ENCODE measurements at places on chromosomes 4 and X.

DNA sequence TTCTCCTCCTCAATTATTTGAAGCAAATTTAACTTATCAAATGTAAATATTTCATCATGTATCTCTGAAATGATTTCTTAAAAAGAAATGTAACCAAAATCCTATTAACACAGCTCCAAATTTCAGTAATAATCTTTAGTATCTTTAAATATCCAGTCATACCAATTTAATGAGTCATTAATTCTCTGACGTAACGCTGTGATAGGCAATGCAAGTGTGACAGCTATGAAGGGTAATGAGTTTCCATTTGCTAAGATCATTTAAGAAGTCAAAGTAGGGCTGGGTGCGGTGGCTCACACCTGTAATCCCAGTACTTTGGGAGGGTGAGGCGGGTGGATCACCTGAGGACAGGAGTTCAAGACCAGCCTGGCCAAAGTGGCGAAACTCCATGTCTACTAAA lies 15.6 kb downstream of the RPS3A start:
- peak; percentile 11 for DNase-seq

- peak; percentile 55 for DNase-seq
Measured at GRCh38 chr4:112038861-112039260, 106.4 kb upstream of the FAM241A start.

GRCh38 chr4:12852338-12853307 lies 631.5 kb downstream of the RAB28 start:
- DNase-seq = peak; percentile 31

- no peak for DNase-seq
Measured at GRCh38 chrX:2643880-2644279, 47.2 kb upstream of the CD99 start.

DNA sequence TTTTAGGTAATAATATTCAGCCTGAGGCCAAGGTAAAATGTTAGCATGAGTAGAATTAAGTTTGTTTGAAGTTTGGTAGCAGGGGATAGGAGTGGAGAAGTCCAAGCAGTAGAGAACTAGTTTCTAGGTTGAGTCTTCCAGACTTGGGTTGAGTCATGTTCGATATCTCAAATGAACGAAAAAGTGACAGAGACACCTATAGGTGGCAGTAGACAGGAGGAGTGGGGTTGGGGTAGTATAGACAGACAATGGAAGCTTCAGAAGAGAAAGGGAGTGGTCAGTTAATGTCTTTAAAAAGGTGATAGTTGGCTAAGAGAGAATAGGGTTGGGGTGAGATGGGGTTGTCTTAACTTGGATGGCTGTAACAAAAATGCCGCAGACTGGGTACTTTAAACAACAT lies 58.7 kb upstream of the EMCN start:
- no peak for DNase-seq

DNA sequence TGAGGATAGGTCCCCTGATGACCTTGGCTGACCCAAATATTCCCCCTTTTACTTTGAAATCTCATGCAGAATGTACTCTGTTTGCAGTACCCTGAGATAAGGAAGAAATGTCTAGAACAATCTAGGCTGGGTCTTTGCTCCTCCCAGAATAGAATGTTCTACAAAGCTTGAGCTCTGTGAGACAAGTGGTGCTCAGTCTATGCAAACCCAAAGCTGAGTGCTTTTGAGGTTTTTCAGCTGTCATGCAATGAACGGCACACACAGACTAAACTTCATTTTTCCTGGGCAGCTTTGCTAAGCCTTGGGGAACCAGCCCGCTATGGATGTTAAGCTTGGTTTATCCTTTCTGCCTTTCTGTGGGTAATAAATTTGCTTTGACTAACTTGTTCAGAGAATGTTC lies 513.6 kb downstream of the FAT4 start:
- DNase-seq = no peak

- DNase-seq = no peak
Measured at GRCh38 chr4:81508411-81509185, 36.9 kb upstream of the RASGEF1B start.

DNA sequence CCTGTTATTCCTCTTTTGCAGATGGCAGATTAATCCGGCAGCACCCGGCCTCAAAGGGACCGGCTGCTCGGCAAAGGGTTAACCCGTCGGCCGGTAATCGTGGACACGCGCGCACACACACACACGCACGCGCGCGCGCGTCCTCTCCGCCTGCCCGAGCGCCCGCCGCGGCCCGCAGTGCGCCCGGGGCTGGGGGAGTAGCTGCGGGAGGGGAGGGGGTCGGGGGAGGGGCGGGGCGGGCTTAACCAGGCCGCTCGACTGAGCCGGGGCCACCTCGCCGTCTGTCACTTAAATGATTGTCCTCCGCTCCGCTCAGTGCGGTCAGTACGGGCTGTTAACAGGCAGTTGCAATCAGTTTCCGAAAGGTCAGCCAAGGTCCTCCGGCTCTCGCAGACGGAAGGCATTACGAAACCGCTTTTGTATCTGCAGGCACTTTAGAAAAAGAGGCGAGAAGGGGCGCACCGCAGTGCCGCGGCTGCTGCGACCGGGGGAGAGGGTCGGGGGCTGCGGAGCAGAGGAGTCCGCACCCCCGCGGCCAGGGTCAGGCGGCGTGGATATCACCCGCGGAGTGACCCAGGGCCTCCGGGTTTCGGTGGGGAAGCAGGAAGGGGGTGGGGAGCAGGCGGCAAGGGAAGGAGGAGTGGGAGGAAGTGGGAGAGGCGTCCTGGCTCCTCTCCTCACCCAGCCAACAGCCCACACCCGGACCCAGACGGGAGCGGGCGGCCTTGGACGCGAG lies 57.3 kb upstream of the BCOR start:
- no peak for DNase-seq

DNA sequence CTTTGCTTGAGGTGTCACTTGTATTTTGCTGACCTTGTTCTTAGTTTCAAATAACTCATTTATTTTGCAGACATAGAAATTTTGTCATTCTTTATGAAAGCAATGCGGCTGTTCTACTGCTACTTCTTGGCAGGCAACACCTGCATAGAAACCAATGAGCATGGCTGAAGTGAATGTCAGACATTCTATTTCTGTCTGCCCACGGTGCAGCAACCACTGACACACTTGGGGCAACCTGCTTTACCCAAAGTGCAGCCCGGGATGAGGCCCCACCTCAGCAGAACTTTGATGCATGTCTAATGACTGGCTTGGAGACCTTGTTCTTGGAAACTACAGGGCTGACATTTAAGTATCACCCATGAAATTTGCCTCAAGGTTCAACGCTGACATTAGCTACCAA lies 93.6 kb downstream of the RBM47 start:
- no peak for DNase-seq

DNA sequence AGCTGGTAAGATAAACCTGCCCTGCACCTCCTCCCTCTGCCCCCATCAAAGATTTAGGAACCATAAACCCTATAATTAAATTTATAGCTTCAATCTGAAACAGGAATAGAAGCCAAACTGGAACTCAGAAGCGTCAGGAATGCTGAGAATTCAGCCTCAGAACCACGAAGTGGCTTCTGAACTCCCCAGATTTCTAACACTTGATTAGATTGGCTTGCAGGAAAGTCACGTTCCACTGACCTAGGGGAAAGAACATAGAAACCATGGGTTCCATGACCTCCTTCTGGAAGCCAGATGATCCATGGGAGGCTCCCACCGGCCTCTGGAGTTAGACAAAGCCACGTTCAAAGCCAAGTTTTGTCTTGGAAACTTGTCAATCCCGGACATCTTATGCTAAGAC lies 356.5 kb downstream of the MID1IP1 start:
- no peak for DNase-seq

DNA sequence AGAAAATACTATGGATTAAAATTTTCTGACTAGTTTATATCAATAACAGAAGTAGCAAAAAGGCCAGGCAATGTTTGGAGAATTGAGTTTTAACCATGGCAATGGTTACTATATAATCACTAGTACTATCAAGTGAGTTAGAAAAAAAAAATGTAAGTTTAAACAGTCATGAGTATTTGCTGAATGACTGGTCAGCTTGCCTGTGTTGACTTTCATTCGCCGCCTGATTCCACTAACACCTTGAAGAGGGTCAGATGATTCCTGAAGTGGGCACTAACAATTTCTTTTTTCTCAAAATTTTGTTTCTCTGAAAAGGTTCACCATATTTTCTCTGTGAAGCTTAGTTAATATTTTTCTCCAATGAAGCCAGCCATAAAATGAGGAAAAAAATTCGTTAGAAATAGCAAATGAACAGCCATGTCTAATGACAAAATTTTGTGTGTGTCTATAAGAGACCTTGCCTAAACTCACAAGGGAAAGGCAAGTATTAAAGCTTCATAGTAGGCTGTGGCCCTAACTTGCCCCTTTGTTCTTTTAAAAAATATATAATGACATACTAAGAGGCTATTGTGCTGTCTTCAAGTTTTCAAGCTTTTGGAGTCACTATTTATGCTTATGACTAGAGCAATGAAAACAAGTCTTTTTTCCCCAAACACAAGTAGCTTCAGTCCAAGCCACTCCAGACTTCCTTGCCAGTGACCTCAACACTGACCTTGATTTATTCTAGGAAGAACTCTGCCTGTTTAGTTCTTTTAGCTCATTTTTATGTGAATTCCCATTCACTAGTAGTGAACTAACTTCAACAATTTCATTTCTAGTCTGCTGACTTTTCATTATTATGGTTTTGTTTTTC lies 18.4 kb upstream of the FHDC1 start:
- no peak for DNase-seq

DNA sequence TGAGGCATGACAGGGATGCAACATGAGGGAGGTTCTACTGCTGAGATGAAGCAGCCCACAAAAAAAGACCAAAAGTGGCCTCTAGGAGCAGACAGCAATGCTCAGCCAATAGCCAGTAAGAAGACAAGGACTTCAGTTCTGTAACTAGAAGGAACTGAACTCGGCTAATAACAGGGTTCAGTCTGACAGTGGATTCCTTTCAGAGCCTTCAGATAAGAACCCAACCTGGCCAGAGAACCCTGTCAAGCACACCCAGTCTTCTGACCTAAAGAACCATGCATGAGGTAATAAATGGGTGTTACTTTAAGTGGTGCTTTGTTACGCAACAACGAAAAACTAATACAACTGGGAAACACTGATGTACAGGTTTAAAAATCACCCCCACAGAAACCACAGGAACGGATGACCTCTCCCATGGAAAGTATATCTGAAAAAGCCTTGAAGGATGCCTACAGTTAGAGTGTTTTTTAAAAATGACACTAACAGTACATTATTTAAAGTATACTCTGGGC lies 94.6 kb downstream of the PAPSS1 start:
- DNase-seq = no peak

DNA sequence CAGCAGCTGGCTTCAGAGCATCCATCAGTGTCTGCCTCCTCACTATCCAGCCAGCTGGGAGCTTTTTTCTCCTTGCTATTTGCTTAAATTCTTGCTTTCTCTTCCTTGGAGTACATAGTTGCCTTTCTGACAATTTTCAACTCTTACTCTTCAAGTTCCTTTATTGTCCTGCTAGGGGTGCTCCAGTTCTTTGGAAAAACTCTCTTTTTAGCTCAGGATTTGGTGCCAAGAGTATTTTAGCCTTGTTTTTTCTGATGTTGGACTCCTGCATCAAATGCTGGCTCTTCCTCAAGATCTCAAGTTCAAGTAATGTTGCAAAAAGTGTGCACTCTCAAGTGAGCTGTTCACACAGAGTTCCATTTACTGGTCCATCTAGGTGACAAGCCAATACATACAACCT lies 126.4 kb downstream of the KDR start:
- peak; percentile 24 for DNase-seq

DNA sequence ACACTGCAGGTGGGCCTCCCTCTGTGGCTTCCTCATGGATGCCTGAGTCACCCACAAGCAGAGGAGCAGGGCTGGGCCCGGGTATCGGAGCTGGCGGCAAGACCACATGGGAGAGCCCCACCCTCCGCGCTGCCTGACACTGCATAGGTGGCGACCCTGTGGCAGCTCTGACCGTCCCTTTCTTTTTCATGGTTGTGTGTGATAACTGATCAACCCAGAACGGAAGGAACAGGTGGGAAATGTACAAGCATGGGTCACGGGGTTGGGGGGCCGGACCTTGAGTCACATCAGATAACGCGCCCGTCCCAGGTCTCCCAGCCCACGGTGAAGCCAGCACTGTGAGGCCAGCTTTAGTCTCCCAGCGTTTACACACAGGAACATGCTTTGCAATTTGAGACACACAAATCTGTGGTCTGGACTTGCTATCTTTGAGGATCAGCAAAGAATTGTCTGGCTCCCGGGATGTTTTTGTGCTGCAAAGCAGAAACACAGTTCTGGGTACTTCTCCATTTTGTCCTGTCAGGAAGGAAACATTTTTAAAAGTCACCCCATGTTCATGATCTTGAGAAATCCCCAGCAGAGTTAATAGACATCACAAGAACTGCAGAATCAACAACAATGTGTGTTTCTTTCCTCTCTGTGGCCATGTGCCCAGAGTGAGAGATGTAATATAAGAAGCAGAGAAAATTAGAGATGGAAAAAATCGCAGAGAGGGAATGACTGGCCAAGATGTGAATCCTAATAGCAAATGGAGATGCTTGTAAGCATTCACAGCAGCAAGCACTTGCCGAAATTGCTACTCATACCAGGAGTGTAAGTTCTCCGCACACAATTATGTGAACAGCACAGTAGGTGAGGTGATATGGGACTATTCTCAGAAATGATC lies 70.1 kb upstream of the CBR4 start:
- DNase-seq = peak; percentile 68

GRCh38 chrX:10160211-10160610 lies 3.4 kb downstream of the CLCN4 start:
- DNase-seq = no peak

- no peak for DNase-seq
Measured at GRCh38 chr4:173761938-173762337, 231.9 kb upstream of the HAND2 start.

- no peak for DNase-seq
Measured at GRCh38 chr4:138062929-138063328, 179.2 kb downstream of the SLC7A11 start.

- no peak for DNase-seq
Measured at GRCh38 chr4:6680372-6681034, 13.2 kb upstream of the S100P start.

DNA sequence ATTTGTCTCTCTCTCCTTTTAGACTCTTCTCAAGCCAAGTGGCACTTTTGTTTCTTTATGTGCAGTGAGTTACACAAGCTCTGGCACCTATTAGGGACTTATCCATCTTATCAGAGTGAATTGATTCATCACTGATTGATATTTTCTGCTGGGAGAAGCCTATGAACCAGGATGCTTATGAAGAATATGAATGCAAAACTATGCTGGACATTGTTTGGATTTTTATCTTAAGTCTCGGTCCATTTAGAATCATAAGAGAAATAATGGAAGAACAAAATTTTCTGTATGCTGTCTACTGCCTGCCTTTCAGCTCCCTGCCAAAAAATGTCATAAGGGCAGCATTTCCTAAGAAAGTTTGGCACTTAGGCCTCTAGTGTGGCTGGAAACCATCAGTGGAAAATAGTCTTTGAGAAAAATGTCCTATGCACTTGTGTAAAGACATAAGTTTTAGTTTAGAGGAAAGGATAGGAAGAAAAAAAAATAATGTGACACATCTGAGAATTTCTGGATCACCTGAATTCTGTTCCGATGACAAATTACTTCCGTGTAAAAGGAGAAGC lies 365.7 kb upstream of the MAD2L1 start:
- no peak for DNase-seq

DNA sequence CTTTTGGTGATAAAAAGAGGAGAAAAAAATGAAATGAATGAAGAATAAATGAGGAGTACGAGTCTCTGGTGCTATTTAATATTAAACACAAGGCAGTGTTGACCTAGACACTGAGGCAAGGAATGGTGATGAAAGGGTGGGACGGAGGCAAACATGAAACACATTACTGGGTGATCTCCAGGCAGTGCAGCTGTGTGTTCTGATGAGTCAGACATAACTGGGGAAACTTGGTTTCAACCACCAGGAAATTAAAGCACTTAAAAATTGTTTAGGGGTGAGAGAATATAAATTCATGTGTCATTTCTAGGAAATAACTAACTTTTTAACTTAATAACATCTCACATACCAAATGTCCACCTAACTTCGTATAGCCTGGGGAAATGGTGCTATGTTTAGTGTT lies 19.7 kb upstream of the CXCL6 start:
- peak; percentile 85 for DNase-seq
